Renal cortex interstitium (tissue), 15 donors: ENCODE measurements at places on chromosomes 2 and 18. TPM values are rescaled to one million over a fixed set of nuclear protein-coding genes. Genes with fewer than 3 reads are reported as not detected.

DNA sequence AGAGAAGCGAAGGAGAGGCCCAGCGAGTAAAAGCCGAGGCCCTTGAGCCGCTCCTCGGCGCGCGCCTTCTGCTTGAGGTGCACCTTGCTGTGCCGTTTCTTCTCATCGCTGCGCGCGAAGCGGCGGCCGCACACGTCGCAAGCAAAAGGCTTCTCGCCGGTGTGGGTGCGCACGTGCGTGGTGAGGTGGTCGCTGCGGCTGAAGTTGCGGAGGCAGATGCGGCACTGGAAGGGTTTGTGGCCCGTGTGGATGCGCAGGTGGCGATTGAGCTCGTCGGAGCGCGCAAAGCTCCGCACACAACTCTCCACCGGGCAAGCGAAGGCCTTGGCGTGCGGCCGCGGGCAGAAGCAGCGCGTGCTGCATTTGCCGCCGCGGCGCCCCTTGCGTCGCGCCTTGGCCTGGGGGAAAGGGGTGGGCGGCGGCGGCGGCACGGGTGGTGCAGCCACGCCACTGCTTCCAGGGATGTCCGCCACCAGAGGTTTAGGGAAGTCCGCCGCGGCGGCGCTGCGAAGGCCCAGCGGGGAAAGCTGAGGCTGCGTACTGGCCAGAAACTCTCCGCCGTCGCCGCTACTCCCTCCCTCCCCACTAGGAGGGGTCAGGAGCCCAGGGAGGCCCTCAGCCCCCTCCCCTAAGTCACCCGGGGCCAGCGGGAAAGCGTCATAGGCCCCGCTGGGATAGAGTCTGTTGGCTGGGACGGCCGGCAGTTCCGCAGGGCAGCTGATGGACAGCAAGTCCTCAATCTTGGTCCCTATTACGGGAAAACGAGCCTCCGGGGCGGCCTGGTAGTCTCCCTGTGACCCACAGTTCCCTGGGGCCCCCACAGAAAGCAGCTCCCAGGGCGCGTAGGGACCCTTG, 1.7 kb downstream of the EGR4 start:
- no peak for DNase-seq

- no peak for DNase-seq
Observed at GRCh38 chr2:145760781-145761649, 1241.1 kb upstream of the ZEB2 start.

DNA sequence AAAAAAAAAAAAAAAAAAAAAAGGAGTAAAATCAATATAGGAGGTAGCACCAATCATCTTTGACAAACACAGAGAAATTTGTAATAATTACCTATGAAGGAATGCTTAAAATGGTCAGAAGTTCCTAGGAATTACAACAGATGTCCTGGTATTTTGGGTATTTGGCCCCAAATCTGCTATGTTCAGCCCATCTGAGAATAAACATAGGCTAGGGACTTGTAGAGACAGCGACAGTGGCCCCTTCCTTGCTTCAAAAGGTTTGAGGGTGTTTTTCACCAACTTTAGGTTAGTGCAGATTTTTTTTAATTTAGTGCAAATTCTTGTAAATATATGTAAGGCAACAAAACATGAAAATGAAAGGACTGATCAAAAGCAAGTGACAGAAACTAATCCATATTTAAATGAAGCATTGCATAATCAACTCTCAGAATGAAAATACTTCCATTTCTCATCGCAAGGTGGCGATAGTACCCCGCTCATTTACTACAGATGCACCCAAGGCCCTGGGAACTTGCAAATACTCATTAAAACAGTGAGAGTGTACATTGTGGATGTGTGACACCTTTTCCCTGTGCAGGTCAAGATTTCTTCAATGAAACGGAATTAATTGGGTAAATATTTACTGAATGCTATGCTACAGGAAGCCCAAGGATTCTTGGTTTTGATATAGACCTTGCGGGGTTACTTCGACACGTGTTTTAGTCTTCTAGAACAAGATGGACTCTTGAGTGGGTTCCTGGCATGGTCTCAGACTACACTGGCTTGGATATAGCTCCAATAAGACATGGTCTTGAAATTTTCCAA, 44.6 kb downstream of the FAM124B start:
- DNase-seq: no peak

GRCh38 chr2:171389325-171389724, 44.5 kb downstream of the METTL8 start:
- no peak for DNase-seq

DNA sequence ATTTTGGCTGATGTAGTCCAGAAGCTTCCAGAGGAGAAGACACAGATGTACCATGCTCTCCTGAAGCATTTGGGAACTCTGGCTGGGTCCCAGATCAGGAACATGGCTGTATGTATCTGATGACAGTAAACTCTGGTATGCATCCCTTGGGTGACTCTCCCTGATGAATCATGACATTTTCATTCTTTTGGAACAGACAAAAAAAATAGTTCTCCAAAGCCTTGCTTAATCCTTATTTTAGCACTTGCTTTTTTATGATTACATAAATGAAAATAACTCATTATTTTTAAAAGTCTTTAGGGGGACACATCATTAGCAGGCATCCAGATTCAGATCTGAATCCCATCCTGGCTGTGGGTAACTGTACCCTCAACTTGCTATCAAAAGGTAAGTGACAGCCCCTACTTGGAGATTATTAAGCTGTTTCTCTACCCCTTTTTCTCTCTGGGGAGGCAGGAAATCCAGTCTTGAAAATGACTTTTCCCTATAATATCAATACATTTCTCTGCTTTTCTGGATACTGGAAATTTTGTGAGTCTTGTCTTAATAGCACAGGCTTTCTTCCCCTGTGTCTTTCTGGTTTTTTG, 23.3 kb downstream of the AOX1 start:
- DNase-seq: no peak

DNA sequence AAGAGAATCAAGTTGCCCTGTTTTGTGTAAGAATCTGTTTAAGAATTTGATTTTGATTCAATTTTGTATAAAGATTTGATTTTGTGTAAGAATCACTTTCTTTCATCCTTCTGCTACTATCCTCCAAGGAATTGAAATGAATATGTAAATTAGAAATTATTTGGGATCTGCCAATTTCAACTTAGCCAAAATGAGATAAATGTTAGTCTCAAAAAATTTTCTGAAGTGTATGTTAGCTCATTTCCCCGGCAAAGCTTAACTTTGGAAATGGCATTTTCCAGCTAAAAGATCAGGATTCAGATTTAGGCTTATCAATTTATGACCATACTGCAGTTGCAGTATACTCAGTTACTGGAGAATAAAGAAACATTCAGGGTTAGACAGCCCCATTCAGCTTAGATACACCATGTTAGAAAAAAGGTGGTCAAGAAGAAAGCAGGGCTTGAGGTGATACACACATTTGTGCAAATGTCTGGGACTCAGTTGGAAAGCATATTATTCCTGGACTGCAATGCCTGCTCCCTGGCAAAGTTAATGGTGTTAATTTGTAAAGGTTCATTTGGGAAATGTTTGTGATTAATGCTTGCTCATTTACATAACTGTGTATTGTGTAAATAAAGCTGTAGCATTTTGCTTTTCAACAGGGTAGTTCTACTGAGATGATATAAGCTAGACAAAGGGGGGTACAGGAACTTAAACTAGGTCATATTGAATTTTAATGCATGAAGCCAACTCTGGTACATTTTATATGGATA, 247.8 kb upstream of the SESTD1 start:
- DNase-seq: no peak

DNA sequence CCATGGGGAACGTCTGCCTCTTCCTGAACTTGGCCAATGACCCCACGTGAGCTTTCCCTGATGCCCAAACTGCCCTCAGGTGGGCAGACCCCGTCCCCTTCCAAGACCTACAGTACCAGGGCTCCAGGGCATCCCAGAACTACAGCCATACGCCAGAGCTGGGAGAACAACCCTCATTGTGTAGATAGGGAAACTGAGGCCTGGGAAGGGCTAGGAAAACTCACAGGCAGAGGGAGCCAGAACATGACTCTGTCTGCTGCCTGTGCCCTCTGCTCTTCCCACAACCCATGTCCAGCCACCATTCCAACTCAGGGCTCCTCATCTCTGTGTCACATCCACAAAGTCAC, 16.8 kb upstream of the ANKRD53 start:
- no peak for DNase-seq

DNA sequence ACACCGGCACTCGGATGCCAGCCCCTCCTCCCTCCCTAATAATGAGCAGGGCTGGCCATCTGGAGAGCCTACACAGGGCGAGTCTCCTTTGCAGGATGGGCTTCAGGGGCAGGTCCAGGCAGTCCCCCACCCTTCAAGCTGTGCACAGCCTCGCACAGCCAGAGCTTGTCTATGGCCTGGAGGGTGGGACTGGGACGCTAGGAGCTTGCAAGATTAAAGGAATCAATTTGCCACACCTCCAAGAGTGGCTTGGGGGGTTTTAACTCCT, 43.9 kb upstream of the OTOF start:
- no peak for DNase-seq

DNA sequence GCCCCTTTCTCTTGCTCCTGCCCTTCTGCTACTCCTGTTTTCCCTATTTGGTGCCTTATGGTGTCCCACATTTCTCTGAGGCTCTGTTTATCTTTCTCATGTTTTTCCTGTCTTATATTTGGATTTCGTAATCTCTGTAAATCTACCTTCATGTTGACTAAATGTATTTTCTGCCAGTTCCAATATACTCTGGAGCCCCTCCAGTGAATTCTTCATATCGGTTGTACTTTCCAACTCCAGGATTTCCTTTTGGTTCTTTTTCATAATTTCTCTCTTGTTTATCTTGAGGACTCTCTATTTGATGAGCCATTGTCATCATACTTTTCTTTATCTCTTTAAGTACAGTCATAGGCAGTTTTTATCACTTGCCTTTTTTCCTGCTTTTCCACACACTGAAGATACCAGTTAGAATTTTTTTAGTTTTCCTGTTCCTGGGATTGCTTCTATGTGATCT, 19.1 kb downstream of the SCLY start:
- no peak for DNase-seq

DNA sequence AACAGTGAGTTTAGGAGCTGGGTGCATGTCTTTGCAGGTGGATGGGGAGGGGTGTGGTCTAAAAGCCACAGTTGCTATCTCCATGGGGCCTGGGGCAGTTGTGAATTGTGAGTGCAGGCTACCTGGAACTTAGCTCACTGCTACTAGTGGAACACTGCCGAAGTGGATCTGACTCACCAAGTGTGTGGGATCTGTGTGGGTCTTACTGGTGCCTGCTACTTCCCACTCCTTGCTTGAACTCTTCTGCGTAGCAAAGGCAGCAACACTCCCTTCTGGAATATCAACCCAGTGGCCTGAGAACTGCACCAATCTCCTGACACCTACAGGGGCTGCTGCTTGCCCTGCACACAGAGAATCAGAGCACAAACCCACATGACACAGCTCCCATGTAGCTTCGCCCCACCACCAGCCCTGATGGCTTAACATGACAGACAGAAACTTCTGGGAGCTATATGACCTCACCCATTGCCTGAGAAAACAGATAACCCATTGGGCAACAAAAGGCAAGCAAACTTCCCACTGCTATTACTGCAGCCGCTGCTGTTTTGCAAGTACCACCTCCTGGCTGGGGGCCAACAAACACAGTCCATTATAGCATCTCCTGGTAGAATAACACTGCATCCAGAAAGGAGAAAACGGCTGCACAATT, 455.1 kb upstream of the DDX18 start:
- no peak for DNase-seq

- no peak for DNase-seq
Observed at GRCh38 chr18:44781886-44782285, 101.2 kb downstream of the SETBP1 start.

DNA sequence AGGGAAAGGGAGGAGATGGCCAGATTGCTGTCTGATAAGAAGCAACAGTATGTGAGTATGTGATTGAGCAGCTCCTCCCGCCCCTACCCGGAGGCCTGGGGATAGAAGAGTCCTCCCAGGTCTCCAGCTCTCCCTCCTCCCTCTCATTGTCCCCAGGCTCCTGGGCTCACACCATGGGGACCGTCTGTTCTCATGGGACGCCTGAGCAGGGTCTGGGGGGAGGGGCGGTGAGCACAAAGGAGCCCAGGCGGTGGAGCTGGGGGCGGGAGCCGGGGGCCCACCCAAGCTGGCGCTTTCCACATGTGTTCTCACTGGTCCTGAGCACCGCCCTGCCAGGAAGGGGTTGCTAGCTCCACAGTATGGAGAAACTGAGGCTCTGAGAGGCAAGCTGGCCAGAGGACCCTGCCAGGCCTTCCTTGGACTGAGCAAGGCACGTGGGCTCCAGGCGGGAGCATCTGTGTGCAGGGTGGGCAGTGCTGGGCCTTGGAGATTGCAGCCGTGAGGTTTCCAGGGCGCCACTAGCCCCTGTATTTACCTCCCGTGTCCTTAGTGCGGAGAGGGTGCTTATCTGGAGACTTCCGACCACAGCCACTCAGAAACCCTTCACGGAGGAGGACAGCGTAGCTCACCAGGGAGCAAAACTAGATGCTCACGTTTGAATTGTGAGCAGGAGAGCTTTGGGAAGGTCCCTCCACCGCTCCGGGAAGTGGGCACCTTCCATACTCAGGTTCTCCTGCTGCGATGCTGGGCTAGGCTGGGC, 37.4 kb downstream of the PDIA6 start:
- no peak for DNase-seq

DNA sequence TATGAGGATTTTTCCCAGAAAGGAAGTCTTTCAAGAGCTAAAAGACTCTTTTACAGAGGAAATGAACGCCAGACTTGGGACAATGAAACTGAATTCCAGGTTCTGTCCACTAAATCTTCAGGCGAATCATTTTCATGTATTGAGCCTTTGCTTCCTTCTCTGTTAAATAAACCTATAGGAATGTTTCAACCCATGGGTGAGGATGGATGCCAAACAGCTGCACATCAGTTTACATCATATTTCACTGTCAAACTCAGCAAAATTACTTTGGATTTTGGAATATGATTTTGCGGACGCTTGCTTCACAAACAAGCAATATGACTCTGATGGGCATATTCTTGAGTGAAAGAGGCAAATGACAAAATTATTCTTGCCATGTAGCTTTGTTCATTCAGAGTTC, 256.1 kb upstream of the ZNF521 start:
- DNase-seq: no peak

- no peak for DNase-seq
Observed at GRCh38 chr2:56314796-56315195, 131.0 kb downstream of the CCDC85A start.

- no peak for DNase-seq
Observed at GRCh38 chr2:152375174-152375573, 40.2 kb downstream of the FMNL2 start.

- DNase-seq: no peak
Observed at GRCh38 chr18:66587430-66587829, 16.5 kb downstream of the CDH19 start.

GRCh38 chr18:47334966-47335365, 83.5 kb upstream of the SKOR2 start:
- no peak for DNase-seq

GRCh38 chr2:75540994-75541393, 19.7 kb downstream of the EVA1A start:
- DNase-seq: no peak

The MSTN gene
- polyA plus RNA-seq: 2.3 TPM

The CNTNAP5 gene
- 0.04 TPM for polyA plus RNA-seq

The EVA1A gene
- polyA plus RNA-seq: 16.0 TPM

The C2orf80 gene
- polyA plus RNA-seq: 0.23 TPM

The FZD7 gene
- polyA plus RNA-seq: 76.9 TPM

The RBKS gene
- 8.8 TPM for polyA plus RNA-seq

The RGPD3 gene
- 0.49 TPM for polyA plus RNA-seq

The DOCK10 gene
- polyA plus RNA-seq: 8.1 TPM

The ST8SIA5 gene
- polyA plus RNA-seq: 0.94 TPM

The TM4SF20 gene
- 0.11 TPM for polyA plus RNA-seq

The CELF4 gene
- polyA plus RNA-seq: 4.5 TPM

The DOK6 gene
- 21.7 TPM for polyA plus RNA-seq
